ENCODE measurements at places on chromosomes 1 and 21. TPM values are rescaled to one million over a fixed set of nuclear protein-coding genes. Genes with fewer than 3 reads are reported as not detected.

Gene SLAMF8
- total RNA-seq, result 0.33 TPM

Gene FAM43B
- 0.12 TPM for total RNA-seq

Gene CHRM3
- total RNA-seq, result 2.3 TPM

Gene TXNDC12
- total RNA-seq, result 33.4 TPM

Gene PTP4A2
- 107 TPM for total RNA-seq

Gene CENPL
- total RNA-seq, result 2.2 TPM

Gene HSPB7
- total RNA-seq, result 1.2 TPM

Gene SPRR2F
- not detected for total RNA-seq

Gene LDLRAD1
- total RNA-seq, result not detected

Gene KPRP
- total RNA-seq, result not detected

Gene LIPI
- total RNA-seq, result not detected

Gene BACH1
- 22.7 TPM for total RNA-seq

Gene GNAT2
- not detected for total RNA-seq

Gene CD1C
- 0.60 TPM for total RNA-seq

Gene AKR7A2
- total RNA-seq, result 41.4 TPM

Gene SELENBP1
- 286 TPM for total RNA-seq

Gene LCE2C
- total RNA-seq, result not detected

Gene ANGPTL7
- not detected for total RNA-seq

Gene RPE65
- total RNA-seq, result not detected

Gene PPM1J
- total RNA-seq, result 0.43 TPM
